AG08396 (cell line): ENCODE measurements at places on chromosomes 5 and 9.

DNA sequence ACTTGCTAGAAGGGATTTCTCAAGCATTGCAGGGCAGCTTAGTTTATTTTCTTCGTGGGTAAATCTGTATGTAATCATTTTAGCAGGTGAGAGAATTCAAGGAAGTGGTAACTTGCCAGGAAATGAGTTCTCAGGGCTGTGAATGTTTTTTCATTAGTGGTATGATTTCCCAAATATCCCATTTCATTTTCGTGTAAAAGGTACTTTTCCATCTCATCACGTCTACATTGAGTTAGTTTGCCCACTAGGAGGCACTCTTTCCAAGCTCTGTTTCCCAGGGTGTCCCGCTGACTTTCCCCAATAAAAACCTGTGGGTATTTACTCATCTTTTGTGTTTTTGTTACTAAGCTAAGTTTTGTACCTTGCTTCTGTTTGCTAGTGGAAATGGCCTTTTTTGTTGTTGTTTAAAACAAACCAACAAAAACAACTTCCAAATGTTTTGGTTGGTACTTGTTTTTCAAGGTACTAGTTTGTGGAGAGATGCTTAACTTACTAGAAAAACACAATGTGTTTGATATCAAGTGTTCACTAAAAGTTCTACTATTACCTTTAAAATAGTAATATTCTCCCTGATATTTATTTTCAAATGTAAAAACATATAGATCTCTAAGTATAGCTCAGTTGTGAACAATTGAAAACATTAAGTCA, 373.6 kb downstream of the ADGRV1 start:
- peak; percentile 75 for DNase-seq

- no peak for DNase-seq
These were observed 90.3 kb upstream of the CCNH start for GRCh38 chr5:87503004-87503403.

- DNase-seq: no peak
These were observed 64.0 kb upstream of the SYNPO start for GRCh38 chr5:150576449-150576949.

GRCh38 chr9:111350556-111350955, 20.5 kb upstream of the OR2K2 start:
- DNase-seq: no peak

DNA sequence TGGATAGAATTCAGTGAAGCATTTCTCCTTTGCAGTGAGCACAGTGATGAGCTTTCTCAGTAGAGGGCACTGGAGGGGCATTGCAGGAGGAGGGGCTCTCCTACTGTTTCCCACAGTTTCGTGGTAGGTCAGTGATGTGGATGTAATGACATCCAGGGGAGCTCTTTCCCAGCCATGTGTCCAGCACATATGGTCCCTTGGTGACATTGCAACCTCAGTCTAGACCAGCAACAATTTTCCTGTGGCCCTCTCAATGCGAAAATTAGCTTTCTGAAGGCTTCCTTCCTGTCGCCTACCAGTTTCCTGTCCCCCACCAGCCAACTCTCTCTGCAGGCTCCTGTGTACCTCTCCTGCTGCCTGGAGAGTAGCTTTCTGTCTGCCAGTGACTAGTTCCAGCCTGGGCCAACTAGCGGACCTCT, 6.9 kb upstream of the PDCL start:
- DNase-seq: no peak

DNA sequence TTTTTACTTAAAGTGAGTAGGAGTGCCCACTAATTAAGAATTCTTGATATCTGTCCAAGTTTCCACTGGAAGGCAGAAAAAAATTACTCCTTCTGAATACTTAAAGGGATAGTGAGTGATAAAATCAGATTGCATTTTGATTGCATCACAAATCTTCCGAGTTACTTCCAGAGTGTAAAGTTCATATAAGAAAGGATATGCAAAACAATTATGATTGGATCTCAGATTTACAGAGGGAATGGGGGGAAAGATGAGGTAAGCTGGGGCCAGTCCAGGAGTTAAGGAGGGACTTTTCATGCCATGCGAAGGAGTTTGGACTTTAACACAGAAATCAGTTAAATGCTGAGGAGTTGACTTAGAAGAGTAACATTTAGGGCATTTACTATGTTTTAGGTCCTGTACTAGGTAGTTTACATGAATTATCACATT, 9.3 kb upstream of the RNF145 start:
- DNase-seq: no peak

GRCh38 chr5:107668154-107669095, 2.3 kb downstream of the EFNA5 start:
- DNase-seq: no peak

DNA sequence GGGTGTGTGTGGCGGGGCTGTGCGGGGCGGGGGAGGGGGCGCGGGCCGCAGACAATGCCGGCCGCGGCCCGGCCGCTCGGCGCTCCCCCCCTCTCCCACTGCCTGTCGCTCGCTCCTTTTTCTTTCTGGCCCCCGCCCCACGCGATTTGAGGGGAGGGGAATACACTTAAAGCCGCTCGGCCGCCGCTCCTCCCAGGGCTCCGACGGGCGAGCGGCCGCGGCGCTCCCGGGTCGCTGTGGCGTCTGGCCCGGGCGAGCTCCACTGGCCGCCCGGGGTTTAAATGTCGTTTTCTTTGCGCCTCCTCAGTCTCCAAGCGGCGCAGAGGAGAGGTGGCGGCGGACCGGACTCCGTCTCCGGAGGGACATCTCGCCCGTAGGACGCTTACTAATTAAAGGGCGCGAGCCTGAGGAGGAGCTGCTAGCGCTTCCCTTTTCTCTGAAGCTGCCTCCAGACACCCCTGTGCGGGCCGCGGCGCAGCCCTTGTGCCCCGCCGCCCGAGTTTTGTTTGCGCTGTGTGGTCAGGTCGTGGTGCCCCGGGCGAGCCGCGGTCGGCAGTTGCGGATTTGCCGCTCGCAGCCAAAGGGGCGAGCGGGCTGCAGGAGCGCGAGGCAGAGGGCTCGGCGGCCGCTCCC, 1.4 kb downstream of the ZSWIM6 start:
- DNase-seq: peak; percentile 42

- no peak for DNase-seq
These were observed 81.0 kb upstream of the TLE4 start for GRCh38 chr9:79490657-79491248.

DNA sequence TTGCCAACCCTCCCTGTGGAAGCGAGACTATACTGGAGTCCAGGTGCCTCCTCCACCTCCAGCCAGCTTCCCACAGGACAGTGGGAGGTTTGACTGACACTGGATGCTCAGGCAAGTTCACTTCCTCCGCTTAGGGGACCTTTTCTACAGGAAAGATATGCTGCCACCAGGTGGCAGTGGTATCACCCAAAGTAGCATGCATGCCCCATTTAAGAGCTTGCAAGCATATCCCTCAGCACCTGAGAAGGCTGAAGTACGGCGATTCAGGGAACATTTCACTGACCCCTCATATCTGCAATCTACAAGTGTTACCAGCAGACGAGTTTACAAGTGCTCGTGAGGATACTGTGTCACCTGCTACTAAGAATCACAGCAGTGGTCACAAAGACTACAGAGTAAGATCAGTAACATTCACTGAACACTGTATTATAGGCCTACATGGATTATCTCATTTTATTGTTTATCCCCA, 75.5 kb downstream of the KLHL3 start:
- peak; percentile 59 for DNase-seq

GRCh38 chr9:86217076-86217755, 42.2 kb downstream of the C9orf153 start:
- no peak for DNase-seq

DNA sequence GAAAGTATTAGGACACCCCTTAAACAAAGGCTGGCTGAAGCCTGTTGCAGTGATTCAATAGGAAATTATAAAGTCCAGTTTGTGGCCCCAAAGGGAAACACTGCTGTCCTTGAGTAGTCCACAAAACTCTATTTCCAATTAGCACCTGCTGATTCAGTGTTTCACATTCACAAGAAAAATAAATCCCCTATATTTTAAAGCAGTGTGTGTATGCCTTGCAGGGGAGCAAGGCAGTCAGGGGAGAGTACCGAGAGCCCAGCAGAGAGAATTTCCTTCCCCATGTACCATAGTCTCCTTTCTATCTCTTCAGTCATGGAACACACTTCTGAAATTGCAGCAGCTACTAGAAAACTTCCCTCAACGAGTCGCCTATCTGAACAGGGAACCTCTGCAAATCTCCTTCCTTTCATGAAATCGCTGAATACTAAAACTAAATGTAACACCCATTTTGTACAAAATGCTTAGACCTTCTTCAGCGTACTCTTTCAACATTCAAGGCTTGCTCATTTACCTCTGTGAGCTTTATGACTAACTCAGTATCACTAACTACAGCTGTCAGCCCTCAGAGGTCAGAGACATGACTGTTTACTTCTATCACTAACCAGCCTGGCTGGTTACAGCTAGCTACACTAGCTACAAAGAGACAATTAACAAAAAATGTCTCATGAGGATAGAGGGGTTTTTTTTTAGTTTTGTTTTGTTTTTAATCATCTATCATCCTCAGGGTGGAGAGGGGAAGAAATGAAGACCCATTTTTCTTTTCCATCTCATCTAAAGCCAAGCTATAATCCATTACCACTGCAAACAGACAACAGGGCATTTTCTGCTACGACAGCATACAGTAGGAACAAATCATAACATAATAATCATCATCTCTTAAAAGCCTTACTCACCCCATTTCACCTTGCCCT, 188.7 kb downstream of the EBF1 start:
- DNase-seq: no peak

DNA sequence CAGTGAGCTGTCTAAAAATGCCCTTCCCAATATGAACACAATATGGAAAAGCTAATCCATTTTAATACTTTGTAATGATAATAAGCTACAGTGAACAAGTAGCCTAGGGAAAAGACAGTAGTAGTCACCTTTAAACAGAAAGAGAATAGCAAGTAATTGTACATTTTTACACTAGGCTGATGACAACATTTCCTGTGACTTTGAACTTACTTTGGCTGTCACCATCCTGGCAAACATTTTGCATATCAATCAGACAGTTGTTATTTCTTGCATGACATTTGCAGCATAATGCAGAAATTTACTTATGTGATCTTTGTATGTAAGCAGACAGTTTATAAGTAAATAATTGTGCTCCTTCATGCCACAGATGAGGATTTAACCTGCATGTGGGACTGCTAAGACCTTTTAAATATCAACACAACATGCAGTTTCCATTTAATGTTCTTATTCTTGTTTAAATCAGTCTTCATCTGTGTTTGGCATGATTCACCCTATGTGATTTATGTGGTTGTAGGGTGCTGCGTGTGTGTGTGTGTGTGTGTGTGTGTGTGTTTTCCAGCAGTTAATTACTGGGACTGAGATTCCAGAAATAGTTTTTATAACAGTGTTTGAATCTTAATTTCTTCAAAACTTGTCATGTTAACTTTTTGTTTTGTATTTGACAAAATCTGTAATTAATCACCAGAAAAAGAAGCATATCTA, 997.1 kb upstream of the ARRDC3 start:
- DNase-seq: no peak

DNA sequence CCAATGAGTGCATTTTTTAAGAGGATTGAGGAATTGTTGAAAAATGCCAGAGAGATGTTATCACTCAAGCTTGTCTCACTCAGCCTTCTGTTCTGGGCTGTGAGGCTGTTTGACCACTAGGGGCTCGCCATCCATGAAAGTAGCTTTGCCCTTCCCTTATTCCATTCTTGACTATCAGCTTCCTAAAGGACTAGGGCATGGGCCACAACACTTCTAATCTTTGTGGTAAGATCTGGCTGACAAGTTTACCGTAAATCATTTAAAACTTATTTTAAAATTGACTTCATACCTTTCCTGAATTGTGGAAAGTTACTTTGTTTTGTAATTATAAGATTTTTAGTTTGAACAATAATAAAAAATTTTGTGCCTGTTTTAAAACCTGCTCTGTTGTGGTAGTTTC, 49.5 kb downstream of the TJP2 start:
- peak; percentile 77 for DNase-seq

DNA sequence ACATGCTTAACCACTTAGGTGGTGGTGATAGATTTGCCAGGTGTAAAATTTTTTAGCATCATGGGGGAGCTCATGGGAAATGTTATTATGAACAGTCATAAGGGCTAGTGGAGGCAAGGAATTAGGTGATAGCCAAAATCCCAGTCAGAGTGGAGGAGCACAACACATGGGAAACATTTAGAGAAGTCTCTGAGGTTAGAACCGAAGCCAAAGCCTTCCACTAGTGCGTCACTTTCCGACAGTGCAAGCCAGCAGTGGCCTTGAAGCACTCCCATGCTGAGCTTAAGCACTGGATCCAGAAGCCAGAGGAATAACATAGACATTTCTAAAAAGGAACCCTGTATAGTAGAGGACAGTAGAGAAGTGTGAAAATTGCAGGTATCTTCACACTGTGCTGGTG, 101.5 kb upstream of the SNX2 start:
- no peak for DNase-seq

- no peak for DNase-seq
These were observed 7.7 kb downstream of the P4HA2 start for GRCh38 chr5:132219981-132220380.

DNA sequence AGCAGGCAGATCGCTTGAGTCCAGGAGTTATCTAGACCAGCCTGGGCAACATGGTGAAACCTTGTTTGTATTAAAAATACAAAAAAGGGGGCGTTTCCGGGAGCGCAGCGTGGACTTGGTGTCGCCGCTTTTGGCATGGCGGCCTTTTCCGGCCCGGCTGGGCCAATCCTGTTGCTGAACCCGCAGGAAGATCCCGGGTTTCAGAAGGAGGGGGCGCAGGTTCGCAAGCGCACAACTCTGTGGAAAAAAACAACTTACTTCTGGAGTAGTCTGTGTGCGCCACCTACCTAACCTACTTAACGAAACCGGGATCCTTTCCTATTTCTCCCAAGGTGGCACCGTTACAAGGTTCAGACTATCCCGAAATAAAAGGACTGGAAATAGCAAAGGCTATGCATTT, 198.6 kb downstream of the MSX2 start:
- DNase-seq: no peak

DNA sequence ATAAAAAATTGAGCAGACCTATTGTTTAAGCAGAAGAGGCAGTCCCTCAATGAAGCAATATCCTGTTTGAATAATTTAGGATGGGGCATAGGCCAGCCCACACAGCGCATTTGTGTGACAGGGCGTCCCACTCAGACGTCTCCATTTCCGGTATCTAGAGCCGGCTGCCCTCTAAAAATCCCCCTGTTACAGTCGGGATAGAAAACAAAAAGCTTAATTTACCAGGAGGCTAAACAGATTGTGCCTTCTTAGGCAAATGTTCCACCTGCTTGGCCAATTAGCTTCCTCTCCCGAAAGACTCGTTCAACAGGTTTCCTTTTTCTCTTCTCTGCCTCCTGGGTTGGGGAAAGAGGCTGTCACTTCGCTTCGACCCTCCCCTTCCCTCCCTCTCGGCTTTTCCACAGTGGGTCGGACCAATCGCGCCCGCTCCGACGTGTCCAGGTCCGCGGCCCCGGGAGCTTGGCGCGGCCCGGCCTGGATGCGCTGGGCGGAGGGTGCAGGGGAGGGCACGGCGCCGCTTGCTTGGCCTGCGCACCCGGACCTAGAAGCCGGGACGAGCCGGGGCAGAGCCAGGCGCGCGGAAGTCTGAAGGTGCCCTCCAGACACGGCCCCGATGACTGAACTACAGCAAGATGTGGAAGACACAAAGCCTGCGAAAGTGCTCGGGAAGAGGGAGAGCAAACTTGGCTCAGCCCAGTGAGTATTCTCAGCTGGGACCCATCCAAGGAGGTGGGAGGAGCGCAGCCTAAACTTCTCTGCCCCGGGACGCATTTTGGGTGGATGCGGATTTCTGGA, at the start of gene GRAMD2B:
GRAMD2B (plus strand) TSS at position 416 of the 795 bp plus-strand sequence; CDS start at position 614, 198 bp downstream.
- peak; percentile 85 for DNase-seq

- DNase-seq: no peak
These were observed 141.8 kb downstream of the FAM174A start for GRCh38 chr5:100676817-100677631.
